ENCODE measurements at places on chromosomes 5 and 9.

DNA sequence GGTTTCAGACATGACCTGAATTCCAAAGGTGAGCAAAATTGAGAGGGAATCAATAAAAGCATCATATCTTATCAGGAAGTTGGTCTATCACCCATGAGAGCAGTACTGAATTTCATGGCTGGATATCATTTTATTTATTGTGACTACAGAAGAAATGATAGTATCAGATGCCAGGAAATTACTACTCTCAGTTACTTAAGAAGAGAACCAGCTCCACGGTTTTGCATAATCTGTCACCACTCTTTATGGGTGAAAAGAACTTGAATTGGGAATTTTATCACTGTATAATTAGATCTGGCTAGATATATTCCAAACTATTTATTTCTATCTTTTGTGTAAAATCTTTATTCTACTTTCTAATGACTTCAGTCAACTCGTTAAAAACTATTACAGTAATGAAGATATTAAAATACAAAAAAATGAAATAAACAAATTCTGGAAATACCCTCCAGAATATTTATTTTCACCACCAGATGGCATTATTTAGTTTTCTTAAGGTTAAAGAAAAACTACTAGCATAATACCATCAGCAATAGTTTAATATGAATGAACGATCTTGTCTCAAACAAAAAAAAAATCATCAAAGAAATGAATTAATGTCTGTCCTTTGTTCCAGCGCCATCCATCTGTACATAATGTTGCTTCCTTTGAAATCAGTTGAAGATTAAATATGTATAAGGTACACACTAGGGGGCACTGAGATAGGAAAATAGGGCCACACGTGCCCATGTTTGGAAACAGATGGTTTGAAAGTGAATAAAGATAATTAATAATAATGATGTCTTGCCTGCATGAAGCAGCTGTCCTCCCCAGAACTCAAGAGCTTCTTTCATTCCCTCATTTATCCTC is 84.7 kb upstream of the SLCO6A1 start:
- peak; percentile 23 for DNase-seq

GRCh38 chr5:16536246-16536645 is 70.6 kb upstream of the ZNF622 start:
- no peak for DNase-seq

DNA sequence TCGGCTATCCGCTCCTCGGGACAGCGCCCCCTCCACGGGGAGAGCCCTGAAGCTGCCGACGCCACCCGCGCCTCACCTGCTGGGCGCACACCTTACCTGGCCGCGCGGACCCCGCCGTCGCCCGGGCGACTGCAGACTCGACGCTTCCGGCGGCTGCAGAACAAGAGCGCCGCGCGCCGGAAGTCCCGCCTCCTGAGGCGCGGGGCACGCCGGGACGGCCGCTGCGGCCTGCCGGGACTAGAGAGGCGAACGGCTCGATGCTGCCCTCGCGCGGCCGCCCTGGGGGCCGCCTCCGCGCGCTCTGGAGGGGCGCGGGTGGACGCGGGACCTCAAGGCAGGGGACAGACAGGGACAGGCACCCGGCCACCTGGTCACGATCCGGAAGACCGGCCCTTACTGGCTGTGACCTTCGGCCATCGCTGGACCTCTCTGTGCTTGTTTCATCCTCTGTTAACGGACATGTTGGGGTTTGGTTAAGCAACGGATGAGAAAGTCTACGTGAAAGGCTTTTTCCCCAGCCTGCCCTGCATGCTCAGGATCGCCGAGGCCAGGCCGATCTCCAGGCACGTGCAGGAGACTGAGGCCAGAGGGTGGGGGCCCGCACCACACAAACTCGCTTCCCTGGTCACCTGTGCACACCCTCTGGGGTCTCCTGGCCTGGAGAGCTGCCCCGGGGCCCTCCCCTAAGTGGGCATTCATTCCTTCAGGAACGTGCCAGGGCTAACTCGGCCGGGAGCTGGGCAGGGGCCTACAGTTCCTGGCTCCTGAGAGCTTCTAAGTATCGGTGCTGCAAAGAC is at the start of gene SNAPC4:
SNAPC4 (minus strand) TSS at position 133 of the 797 bp plus-strand sequence. CDS start 1,742 bp downstream, outside the sequence.
- DNase-seq = peak; percentile 91

GRCh38 chr9:134776080-134776796 is 104.4 kb upstream of the FCN2 start:
- no peak for DNase-seq

GRCh38 chr5:147140558-147140957 is 94.3 kb upstream of the STK32A start:
- DNase-seq = peak; percentile 41

- DNase-seq = no peak
Observed at GRCh38 chr5:149429839-149430721, 51.0 kb upstream of the IL17B start.

- DNase-seq = no peak
Observed at GRCh38 chr5:8720506-8720905, 825.4 kb downstream of the SEMA5A start.

- DNase-seq = peak; percentile 43
Observed at GRCh38 chr5:52799358-52799982, 11.8 kb downstream of the ITGA1 start.

DNA sequence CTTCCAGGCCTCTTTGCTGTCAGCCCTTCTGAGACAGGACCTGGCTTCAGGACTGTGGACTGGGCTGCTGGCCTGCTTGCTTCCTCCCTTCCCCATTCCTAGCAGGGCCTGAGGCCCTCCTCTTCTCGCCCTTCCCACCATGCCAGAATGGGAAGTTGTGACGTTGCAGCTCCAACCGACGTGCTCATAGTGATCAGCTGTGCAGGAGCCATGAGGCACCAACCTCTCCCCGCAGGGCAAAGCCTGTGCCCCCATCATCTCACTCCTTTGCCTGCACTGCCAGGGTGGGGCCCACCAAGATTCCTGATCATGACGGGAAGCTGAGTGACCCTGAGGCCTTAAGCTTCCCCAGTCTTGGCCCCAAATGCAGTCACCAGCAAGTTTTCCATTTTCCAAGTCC is 45.1 kb upstream of the GARNL3 start:
- no peak for DNase-seq

GRCh38 chr9:101485924-101486692 is 47.5 kb upstream of the RNF20 start:
- DNase-seq = peak; percentile 66

GRCh38 chr5:142143878-142144277 is 35.3 kb downstream of the NDFIP1 start:
- DNase-seq = peak; percentile 1

GRCh38 chr5:180180846-180181245 is 28.2 kb downstream of the RASGEF1C start:
- peak; percentile 24 for DNase-seq

DNA sequence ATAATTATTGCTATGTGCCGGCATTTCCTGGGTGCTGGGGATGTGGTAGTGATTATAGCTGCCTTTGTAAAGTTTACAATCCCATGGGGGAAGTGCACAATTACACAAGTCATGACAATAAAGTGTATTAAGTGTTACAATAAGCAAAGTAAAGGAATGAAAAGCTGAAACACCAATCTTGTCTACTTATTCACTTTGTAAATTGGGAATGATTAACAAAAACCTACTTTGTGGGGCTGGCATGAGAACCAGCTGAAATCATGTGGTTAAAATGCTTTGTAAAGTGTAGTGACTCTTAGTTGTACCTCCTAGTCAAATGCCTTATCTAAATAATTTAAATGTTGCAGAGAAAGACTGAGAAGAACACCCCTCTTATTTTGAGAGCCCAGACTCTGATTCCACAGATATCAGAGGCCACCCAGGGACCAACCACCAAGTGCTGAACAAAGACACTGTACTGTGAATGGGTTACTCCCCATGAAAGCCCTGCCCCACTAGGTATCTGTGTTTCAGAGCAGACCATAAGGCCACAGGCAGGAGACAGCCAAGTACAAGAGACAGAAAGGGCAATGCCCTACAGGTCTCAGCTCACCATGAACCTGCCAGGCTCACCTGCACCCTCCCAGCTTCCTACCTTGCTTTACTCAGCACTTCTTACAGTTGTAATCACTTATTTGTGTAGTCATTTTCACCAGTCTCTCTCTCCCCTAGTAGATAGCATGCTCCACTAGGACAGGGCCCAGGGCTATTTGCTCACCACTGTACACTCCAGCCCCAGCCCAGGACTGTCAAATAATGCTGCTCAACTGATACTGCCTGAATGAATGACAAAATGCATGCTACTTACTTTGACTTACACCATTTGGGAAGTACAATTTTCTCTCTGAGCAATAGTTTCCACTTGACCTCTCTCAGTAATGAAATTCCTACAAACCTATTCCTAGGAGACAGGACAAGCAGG is 101.6 kb upstream of the APC start:
- no peak for DNase-seq

DNA sequence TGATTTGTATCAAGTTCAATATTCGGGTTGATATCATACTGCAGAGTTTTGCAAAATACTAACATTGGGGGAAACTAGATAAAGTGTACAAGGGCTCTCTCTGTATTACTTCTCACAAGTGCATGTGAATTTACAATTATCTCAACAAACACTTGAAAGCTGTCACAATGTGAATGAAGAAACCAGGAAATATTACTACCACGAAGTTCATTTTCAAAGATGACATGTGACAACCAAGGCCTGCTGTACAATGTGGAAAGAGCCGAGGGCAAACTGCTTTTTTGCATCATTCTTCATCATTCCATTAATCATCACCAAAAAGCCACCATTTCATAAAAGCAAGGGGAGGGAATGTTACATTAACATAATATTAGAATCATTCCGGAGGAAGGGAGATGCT is 310.0 kb downstream of the GLIS3 start:
- no peak for DNase-seq

DNA sequence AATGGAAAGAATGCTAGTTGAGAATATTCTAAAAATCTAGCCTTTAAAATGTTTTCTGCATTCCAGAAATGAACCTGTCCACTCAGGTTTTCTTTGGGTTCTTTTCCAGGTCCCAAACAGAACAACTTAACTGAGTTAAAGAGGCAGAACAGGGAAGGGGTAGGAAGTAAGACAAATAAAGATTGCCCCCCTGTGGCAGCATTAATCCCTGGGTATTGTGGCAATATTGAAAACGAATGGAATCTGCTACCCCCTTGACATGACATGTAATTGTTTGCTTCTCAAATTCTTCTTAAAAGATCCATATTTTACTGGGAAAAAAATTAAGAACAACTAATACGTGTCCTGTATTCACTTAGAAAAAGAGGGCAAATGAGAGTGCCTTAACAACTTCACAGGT is 9.3 kb upstream of the RBM22 start:
- no peak for DNase-seq

Data from NCI-H345 (cell line).